ENCODE measurements at places on chromosomes 1 and 21. TPM values are rescaled to one million over a fixed set of nuclear protein-coding genes. Genes with fewer than 3 reads are reported as not detected.
A peak's percentile ranks its signal among the peaks of the same experiment; 100 is the strongest.

Gene MXRA8
- total RNA-seq, result not detected

Gene CHRM3
- not detected for total RNA-seq

Gene TCHHL1
- not detected for total RNA-seq

GRCh38 chr1:89060091-89060490 is 4.9 kb downstream of the GBP1 start:
- H3K27ac ChIP-seq, result no peak overlapping the region
- peaks cover 39% of the 10 kb centered on the region for H3K4me1 ChIP-seq
- no peak for DNase-seq
- H3K36me3 ChIP-seq, result peaks cover 89% of the 10 kb centered on the region
- no peak overlapping the region for H3K4me3 ChIP-seq

GRCh38 chr21:29208044-29208681 is 77.7 kb downstream of the MAP3K7CL start:
- no peak for DNase-seq
- peaks cover 5% of the 10 kb centered on the region for H3K4me1 ChIP-seq
- peaks cover 2% of the 10 kb centered on the region for H3K36me3 ChIP-seq

- H3K27me3 ChIP-seq, result peaks cover 8% of the 10 kb centered on the region
- no peak overlapping the region for H3K27ac ChIP-seq
- H3K36me3 ChIP-seq, result no peaks in the 10 kb centered on the region
- no peak overlapping the region for H3K4me3 ChIP-seq
- H3K4me1 ChIP-seq, result no peaks in the 10 kb centered on the region
Observed at GRCh38 chr1:112056354-112056753, 66.9 kb upstream of the KCND3 start.

DNA sequence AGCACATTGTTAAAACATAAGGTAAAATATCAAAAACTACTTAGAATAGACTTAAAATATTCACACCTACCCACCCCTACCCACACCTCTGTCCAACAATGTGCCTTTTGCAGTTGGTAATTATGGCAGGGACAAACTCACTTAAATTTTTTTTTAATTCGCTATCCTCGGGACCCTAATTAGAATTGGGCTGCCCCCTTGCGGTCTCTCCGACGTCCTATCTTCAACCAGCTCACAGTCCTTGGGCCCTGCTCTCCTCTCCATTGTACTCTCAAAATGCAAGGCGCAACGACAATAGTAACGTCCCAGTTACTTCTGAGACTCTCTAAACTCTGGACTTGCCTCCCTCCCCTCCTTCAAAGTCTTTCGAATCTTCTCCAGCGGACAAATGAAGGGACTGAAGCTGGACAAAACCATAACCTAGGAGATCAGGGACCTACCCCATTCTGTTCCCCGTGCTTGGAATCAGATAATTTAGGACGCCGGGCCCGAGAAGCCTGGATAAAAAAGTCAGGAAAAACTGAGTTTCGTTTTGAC is 1.1 kb upstream of the CIART start:
- peak overlapping the region; percentile 71 for H3K27ac ChIP-seq
- peak overlapping the region; percentile 81 for H3K4me3 ChIP-seq
- H3K36me3 ChIP-seq, result no peaks in the 10 kb centered on the region
- H3K27me3 ChIP-seq, result peaks cover 7% of the 10 kb centered on the region
- peaks cover 23% of the 10 kb centered on the region for H3K4me1 ChIP-seq
- DNase-seq, result peak; percentile 76

- peak overlapping the region; percentile 84 for H3K27ac ChIP-seq
- H3K4me3 ChIP-seq, result no peak overlapping the region
- peaks cover 30% of the 10 kb centered on the region for H3K36me3 ChIP-seq
- no peaks in the 10 kb centered on the region for H3K27me3 ChIP-seq
- DNase-seq, result peak; percentile 85
Observed at GRCh38 chr1:168504064-168504837, 39.5 kb downstream of the XCL2 start.

Gene VSIG8
- total RNA-seq, result not detected

All from activated CD8-positive, alpha-beta memory T cell treated with anti-CD3 and anti-CD28 coated beads, Interleukin-2, amount 10 ng/mL, durations not matched to agents 7 days and 5 days (primary cell).